ENCODE measurements at places on chromosomes 1 and 21. TPM values are rescaled to one million over a fixed set of nuclear protein-coding genes. Genes with fewer than 3 reads are reported as not detected.

LORICRIN gene
- not detected for total RNA-seq

OR2L13 gene
- total RNA-seq, result not detected

CYP4X1 gene
- total RNA-seq, result 3.3 TPM

NEXN gene
- total RNA-seq, result 2.3 TPM

FCGR3A gene
- total RNA-seq, result not detected

SLC35F3 gene
- total RNA-seq, result not detected

SMG7 gene
- 36.3 TPM for total RNA-seq

CD1B gene
- not detected for total RNA-seq

CFAP107 gene
- not detected for total RNA-seq

KLHDC8A gene
- not detected for total RNA-seq

MR1 gene
- total RNA-seq, result 2.3 TPM

WLS gene
- 120 TPM for total RNA-seq

URB2 gene
- total RNA-seq, result 15.9 TPM

PRAMEF5 gene
- total RNA-seq, result not detected

OLIG2 gene
- not detected for total RNA-seq

AMPD1 gene
- total RNA-seq, result not detected

RAB42 gene
- 0.98 TPM for total RNA-seq

TAL1 gene
- total RNA-seq, result 45.1 TPM

C21orf91 gene
- total RNA-seq, result 5.3 TPM

DNAI4 gene
- total RNA-seq, result 2.6 TPM

FAM3B gene
- total RNA-seq, result not detected

PTPN7 gene
- total RNA-seq, result not detected

MTMR11 gene
- 7.5 TPM for total RNA-seq

ZBTB8B gene
- under 0.01 TPM for total RNA-seq

ALDH9A1 gene
- total RNA-seq, result 46.1 TPM

GNG12 gene
- 285 TPM for total RNA-seq

VCAM1 gene
- total RNA-seq, result 15.0 TPM

OR2L8 gene
- total RNA-seq, result not detected

ACTN2 gene
- total RNA-seq, result 0.38 TPM

LCE1C gene
- not detected for total RNA-seq

KDF1 gene
- total RNA-seq, result not detected

RCSD1 gene
- 0.96 TPM for total RNA-seq

NCAM2 gene
- 0.57 TPM for total RNA-seq

TMOD4 gene
- total RNA-seq, result not detected

All from vein endothelial cell (primary cell).